ENCODE measurements at places on chromosomes 1 and 21.

DNA sequence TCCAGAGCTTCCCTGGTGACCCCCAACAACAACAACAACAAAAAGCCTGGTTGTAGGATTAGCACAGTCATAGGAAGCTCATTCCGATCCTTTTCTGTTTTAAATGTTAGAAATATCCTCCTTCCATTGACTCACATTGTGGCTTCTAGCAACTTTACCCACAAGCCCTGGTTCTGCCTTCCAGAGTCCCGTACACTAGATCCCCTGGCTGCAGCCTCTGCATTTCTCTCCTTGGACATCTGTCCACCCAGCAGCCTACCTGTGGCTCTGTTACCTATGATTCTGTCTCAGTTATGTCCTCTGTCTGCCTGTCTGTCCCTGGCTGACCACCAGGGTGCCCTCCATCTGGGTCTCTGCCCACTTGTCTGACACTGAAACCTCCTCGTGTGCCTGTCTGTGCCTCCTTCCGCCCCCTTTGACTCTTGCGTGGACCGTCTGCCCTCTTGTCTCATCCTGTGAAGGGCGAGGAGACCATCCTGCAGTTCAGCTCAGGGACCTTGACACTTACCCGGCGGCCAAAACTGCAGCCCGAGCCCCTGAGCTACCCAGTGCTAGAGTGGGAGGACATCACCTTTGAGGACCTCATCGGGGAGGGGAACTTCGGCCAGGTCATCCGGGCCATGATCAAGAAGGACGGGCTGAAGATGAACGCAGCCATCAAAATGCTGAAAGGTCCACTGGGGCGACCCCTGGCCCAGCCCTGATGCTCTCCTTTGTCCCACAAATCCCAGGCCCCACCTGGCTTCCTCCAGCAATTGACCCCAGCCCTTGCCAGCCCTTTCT lies 16.1 kb downstream of the TIE1 start:
- no peak for DNase-seq

DNA sequence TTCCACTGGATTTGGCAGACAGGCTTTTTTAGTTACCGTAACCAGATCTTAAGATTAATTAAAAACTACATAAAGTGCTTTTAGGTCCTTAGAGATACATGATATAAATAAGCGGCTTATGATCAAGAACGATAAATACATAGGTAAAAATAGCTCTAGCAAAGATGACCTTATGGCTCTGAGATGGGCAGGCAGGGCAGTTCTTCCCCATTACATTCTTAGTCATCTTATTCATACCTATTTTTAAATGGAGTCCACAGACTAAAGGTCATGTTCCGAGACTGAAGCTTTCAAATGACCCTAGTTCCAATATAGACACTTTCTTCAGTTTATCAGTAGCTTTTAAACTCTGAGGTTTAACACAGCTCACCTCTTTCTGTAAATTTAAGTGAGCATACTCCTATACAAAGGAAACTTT lies 4.3 kb downstream of the MCL1 start:
- no peak for DNase-seq

- DNase-seq: no peak
These were observed 3.5 kb upstream of the TMCO2 start for GRCh38 chr1:40244138-40244744.

- no peak for DNase-seq
These were observed 262.0 kb downstream of the NUF2 start for GRCh38 chr1:163583661-163584181.

GRCh38 chr1:212232090-212232489 lies 53.1 kb upstream of the PPP2R5A start:
- DNase-seq: no peak

All from kidney epithelial cell (primary cell).